ENCODE measurements at places on chromosomes 16 and 17.
A peak's percentile ranks its signal among the peaks of the same experiment; 100 is the strongest.

- DNase-seq = no peak
Observed at GRCh38 chr17:47895347-47895855, 635 bp upstream of the SP2 start.

GRCh38 chr17:12789481-12790248 lies at the start of gene ARHGAP44:
TSS of gene ARHGAP44 (plus strand) at chr17:12789498. CDS start at chr17:12789839, 341 bp downstream.
- DNase-seq = peak; percentile 72

GRCh38 chr16:69014811-69015210 lies 90.6 kb upstream of the HAS3 start:
- DNase-seq = no peak

GRCh38 chr17:31506517-31506916 lies 115.0 kb downstream of the RAB11FIP4 start:
- no peak for DNase-seq

DNA sequence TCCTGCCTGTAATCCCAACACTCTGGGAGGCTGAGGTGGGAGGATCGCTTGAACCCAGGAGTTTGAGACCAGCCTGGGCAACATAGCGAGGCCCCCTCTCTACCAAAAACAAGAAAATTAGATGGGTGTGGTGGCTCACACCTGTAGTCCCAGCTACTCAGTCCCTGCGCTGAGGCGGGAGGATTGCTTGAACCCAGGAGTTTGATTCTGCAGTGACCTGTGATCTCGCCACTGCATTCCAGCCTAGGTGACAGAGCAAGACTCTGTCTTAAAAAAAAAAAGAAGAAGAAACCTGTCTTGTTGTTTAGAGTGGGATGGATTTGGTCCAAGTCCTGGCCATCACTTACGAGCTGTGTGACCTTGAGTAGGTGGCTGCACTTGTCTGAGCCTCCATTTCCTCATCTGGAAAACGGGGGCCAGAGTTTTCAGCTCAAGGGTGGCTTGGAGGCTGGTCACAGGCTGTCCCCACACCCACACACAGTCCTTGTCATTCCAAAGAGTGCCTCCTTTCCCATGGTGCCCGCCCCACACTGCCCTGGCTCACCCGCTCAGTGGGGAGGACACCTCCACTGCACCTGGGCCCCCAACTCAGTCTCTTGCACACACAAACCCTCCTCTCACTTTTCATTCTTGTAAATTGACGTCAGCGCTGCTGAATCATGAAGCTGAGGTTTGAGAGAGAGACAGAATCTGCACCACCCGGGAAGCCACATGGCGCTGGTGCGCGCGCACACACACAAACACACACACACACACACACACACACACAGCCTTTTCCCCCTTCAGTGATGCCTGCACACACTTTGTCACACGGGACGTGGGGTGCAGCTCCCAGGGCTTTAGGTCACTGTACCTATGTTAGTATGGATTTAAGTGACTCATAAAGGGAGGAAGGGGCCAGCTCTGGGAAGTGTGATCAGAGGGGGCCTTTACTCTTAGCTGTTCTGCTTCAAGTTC lies 4.2 kb downstream of the SOCS1 start:
- DNase-seq = peak; percentile 73

GRCh38 chr16:68134644-68135043 lies 49.5 kb downstream of the NFATC3 start:
- DNase-seq = no peak

DNA sequence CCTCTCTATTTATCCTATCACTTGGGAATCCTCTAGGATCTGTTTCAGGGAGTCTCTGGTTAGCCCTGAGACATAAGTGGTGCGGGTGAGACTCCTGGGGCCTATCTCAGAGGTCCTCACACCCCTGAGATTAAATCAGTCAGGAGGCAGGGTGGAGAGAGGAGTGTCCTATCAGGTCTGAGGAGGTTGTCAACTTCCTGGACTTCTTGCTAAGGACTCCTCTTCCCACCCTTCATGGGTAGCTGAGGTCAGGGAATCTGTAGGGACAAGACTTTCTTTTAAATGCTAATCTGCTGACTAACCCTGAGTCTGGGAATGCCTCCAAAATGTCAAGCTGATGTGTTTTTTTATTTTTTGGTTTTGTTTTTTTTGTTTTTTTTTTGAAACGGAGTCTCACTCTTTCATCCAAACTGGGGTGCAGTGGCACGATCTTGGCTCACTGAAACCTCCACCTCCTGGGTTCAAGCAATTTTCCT lies 6.6 kb upstream of the ARMC5 start:
- DNase-seq = no peak

GRCh38 chr16:47392081-47392480 lies 68.8 kb downstream of the ITFG1 start:
- DNase-seq = peak; percentile 30
